ENCODE measurements at places on chromosomes 4 and X.

GRCh38 chr4:184751585-184751956 lies 17.7 kb upstream of the CENPU start:
- DNase-seq, result no peak

DNA sequence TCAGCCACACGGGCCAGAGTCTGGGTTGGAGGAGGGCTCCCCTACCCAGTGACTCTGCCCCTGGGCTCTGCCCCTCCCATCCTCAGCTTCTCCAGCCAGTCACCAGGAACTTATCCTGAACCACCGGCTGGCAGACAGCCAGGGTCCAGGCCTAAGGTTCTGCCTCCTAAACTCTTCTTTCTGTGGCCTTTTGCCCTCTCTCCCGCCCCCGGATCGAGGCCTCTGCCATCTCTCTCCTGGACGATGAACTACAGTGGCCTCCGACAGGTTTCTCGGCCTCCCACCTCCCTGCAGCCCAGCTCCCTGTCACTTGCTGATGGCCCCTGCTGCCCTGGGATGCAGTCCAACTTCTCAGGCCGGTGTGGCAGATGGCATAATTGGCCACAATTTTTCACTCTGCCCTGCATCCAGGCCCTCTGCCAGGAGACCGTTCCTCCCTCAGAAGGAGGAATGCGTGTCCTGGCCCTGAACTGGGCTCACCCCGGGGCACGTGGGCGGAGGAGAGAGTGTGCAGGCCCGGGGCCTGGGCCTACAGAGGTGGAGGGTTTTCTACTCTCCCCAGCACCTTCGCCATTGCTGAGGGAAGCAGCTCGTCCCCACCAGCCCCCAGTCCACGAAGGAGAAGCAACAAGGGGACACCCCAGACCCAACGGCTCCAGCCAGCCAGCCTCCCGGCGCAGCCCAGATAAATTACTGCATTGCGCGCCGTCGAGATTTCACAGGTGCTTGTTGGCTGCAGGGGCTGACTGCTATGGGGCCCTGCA lies 81.9 kb upstream of the LRPAP1 start:
- no peak for DNase-seq

DNA sequence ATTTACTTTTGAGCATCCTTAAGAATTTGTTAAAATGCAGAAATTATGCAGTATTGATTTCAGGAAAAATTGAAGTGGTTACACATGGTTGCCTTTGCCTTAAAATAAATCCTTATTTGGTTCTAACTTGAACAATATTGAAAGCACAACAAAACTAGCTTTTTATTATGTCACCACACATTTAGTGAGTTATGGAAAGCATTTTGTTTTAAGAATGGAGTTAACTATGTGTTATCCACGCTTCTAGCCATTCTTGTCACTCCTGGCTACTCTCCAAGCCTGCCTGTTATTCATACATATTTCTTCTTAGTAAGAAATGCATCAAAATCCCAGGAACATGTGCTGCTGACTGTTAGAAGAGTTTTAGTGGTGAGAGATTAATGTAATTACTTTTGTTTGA lies 73.9 kb downstream of the FAT4 start:
- DNase-seq, result no peak

DNA sequence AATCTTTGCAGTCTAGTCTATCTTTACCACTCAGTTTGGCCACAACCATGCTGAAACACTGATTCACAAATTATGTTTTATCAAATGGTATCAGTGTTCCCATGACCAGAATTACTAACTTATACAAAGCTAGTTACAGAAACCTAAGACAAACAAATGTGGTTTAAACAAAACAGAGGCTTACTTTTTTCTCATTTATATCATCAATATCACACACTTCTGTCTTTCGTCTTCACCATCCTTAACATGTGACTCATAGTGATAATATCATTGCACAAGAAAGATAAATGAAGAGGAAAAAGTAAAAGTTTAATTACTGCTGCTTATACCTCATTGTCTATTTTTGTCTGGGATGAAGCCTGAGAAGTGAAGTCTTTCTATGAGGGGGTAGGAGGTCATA lies 406.6 kb downstream of the PCDH10 start:
- DNase-seq, result no peak

DNA sequence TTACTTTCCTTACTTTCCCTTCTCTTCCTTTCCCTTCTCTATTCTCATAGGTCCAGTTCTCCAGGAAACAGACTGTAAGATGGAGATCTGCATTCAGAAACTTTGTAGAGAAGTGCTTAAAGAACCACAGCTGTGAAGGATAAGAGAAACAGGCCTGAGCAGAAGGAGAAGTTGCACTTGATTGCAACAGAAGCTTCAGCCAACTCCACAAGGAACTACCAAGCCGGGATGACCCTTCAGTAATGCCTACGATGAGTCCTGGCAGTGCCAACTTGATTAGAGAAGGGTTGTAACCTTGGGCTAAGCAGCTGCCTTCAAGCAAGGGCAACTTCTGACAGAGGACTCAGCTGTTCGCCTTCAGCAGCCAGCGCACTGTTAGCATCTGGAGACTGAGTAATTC lies 413.3 kb upstream of the RASGEF1B start:
- no peak for DNase-seq

DNA sequence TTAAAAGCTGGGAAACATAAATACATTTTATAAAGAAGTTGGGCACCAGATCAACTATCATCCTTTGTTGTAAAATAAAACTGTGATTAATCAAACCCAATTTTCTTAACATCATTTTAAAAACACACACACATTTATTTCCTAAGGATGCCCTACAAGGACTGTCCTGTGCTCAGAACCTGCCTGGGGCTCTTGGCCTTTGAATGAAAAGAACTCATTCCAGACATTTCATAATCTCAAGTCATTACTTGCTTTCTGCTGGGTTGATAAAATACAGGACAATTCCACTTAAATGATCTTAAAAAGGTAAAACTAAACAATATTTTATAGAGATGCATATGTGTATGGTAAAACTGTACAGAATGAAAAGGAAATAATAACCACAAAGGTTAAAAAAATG lies 2.8 kb downstream of the SH3D19 start:
- no peak for DNase-seq

- no peak for DNase-seq
Observed at GRCh38 chr4:95167805-95168204, 381.0 kb downstream of the UNC5C start.

DNA sequence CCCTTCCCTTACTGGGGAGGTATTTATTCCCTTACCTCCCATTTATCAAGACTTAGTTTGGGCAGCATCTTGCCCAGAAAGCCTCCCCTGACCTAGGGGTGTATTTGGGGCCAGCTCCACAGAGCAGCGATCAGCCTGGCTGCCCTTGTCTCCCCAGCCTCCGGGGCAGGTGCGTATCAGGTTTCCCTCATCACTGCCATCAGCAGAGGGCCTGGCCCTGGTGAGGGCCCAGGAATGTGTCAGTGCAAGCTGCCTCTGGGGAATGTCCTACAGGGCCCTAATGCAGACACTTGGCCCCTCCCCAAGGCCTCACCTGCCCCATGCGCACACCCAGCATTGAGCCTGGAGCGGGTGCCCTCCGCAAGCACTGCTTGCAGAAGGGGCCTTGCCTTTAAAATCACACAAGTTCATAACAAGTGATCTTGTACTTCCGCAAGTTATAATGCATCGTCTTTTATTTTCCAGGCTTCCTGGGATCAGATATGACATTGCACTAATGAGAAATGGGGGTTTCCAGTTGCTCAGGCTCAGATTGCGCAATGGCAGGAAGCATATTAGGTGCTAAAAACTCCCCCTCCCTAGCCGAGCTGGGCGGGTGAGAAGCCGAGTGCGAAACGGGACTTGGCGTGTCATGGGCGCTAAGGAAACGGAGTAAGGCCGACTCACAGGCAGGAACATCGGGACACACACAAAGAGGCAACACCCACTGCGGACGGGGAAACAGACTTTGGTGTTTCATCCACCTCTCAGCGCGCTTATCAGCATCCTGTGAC lies 25.4 kb upstream of the AFAP1 start:
- DNase-seq, result no peak

Measured in stimulated activated CD8-positive, alpha-beta memory T cell treated with anti-CD3 and anti-CD28 coated beads, Interleukin-7, amount 100 ng/mL, for 48 hours (primary cell).